ENCODE measurements at places on chromosomes 7 and 10.

DNA sequence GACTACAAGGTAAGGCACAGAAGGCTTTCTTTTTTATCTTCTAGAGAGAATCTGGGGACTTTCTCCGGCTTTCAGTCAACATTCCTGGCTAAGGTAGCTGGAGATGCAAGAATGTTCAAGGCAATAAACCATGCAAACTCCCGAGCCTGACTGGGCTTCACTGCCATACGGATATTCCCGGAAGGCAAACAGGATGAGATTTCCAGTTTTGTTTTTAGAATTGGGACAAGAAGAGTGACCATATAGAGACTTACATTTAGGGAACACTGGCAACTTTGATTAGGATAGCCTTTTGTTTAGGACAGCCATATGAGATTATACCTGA is 269 bp downstream of the CALD1 start:
- no peak for DNase-seq

DNA sequence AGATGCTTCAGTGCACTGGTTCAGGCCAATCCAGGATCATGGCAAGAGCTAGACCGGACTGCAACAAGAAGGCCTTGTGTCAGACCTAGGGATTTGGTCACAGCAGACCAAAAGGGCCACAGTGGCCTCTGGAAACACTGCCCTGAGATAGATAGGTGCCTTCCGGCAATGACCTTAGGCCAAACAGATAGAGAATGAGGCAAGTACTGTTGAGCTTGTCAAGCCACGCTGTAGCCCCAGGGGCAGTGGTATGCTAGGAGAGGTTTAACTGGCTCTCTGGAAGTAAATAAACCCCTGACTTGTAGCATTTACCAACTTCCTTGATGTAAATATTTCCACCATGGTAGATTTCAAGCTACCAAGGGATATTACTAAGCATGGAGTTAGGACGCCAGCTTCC is 197.5 kb downstream of the GRID1 start:
- DNase-seq, result no peak

- no peak for DNase-seq
Measured at GRCh38 chr7:33400214-33400538, 270.8 kb downstream of the BBS9 start.

- no peak for DNase-seq
Measured at GRCh38 chr7:81519886-81520285, 250.0 kb downstream of the HGF start.

- DNase-seq, result no peak
Measured at GRCh38 chr7:89661876-89662275, 492.4 kb upstream of the STEAP1 start.

DNA sequence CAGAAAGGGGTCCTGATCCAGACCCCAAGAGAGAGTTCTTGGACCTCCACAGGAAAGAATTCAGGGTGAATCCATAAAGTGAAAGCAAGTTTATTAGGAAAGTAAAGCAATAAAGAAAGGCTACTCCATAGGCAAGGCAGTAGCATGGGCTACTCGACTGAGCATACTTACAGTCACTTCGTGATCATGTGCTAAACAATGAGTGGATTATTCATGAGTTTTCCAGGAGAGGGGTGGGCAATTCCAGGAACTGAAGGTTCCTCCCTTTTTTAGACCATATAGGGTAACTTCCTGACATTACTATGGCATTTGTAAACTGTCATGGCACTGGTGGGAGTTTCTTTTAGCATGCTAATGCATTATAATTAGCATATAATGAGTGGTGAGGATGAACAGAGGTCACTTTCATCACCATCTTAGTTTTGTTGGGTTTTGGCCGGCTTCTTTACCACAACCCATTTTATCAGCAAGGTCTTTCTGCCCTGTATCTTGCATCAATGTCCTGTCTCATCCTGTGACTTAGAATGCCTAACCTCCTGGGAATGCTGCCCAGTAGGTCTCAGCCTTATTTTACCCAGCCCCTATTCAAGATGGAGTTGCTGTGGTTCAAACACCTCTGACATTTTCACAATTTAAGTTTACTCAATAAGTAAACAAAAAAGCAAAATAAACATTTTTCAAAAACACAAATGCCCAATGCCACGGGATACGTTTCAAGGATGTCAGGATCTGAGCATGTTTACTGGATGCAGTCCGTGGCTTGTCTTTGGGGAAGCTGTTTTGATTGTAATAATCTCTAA is 37.0 kb downstream of the ALOX5 start:
- no peak for DNase-seq

- DNase-seq, result no peak
Measured at GRCh38 chr10:6405713-6406112, 174.4 kb downstream of the PRKCQ start.

DNA sequence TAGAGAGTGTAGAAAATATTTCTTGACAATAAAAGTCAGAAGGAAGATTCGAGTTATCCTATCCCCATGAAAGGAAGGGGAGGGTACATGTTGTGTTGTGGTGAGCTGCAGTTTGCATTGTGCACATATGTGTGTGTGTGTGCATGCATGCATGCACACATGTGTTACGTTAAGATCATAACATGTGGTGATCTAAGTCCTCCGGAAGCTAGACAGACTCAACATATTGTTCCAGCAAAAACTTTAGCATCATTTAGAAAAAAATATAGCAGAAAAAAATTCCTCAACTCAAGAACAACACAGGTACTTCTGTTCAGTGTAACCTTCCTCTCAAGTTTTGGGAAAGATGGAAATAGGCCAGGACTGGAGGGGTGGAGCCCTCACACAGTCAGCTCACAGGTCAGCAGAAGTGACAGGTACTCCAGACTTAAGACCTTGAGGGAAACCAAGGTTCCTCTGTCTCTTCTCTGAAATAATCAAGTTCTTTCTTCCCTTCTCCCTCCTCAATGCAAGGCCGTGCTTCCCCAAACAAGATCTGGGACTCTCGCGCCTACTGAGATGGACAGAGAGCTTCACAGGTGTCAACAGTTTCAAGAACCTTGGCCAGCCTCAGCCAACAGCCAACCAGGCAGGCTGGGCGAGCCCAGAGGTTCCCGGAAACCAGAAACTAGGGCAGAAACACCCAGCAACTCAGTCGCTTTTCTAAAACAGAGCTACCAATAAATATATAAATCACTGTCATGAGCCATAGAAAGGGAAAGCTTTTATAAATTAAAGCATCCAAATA is 205.2 kb downstream of the FAM107B start:
- no peak for DNase-seq

- no peak for DNase-seq
Measured at GRCh38 chr7:95886501-95887090, 114.2 kb downstream of the DYNC1I1 start.

Measured in brain pericyte (primary cell).